ENCODE measurements at places on chromosomes 13 and 19.

- DNase-seq: no peak
Observed at GRCh38 chr13:73329355-73329754, 270.6 kb downstream of the KLF5 start.

DNA sequence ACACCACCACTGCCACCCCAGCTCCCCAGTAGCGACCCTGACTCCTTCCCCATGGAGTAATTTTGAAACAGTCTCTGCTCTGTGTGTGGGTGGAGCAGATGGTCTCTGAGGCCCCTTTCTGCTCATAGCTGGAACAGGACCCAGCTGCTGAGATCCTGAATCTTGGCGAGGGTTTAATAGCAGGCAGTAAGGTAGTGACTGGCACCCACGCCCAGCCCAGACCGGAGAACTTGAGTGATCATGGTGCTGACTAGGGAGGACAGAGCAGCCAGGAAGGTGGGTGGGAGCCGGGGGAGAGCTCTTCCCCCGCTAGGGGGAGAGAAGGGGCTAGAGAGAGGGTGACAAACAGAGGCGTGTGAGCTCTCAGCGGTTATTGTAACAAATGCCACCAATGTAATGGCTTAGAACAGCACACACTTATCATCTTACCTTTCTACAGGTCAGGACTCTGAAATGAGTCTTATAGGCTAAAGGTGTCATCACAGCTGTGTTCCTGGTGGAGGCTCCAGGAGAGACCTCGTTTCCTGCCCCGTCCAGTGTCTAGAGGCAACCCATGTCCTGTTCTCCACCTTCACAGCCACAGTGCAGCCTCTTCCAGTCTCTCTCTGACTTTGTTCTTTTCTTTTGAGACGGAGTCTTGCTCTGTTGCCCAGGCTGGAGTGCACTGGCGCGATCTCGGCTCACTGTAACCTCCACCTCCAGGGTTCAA, 7.2 kb upstream of the ACER1 start:
- no peak for DNase-seq

DNA sequence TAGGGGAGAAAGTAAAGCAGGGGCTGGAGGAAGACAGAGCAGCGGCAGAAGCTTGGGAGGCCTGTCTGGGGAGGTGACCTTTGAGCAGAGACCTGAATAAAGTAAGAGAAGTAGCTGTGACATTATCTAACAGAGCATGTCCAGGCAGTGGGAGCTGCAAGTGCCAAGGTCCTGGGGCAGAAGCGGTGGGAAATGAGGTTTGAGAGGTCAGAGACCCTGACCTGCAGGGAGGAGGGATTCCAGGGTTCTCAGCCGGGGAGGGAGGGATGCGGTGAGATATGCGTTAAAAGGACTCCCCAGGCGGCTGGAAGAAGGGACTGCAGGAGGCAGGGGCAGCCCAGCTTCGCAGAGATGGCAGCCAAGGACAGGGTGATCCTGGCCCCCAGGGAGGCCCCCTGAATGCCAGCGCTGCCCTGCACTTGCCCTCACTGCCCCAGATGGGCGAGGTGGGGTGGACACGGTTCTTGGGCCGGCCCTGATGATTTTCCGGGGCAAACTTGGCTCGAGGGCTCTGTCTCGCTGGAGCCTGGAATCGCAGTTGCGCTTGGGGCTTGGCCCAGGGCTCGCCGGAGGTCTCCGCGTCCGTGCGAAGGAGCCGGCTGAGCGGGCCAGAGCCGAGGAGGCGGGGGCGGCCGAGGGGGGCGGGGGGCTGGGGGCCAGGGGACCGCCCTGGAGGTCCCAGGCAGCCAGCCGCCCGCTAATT, 3.2 kb downstream of the CRLF1 start:
- DNase-seq: peak; percentile 52

DNA sequence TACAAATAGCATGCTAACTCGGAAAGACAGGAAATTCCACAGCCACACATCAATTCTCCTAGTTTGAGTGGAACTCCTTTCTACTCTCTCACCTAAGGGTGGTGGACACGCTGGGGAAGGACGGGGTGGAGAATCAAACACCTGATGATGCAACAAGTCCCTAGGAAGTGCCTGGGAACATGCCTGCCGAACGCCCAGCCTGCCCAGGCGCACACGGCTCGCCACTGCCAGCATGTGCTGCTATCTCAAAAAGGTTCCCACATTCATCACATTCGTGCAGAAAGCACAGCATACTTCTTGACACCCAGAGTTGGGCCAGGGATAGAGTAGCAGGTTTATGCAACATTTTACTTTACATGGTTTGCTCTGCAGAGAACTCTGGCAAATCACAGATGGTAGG, 164.6 kb downstream of the ABCC4 start:
- no peak for DNase-seq

GRCh38 chr19:12946092-12946721, 545 bp downstream of the RAD23A start:
- DNase-seq: peak; percentile 82

GRCh38 chr13:85785205-85785604, 14.0 kb downstream of the SLITRK6 start:
- no peak for DNase-seq

DNA sequence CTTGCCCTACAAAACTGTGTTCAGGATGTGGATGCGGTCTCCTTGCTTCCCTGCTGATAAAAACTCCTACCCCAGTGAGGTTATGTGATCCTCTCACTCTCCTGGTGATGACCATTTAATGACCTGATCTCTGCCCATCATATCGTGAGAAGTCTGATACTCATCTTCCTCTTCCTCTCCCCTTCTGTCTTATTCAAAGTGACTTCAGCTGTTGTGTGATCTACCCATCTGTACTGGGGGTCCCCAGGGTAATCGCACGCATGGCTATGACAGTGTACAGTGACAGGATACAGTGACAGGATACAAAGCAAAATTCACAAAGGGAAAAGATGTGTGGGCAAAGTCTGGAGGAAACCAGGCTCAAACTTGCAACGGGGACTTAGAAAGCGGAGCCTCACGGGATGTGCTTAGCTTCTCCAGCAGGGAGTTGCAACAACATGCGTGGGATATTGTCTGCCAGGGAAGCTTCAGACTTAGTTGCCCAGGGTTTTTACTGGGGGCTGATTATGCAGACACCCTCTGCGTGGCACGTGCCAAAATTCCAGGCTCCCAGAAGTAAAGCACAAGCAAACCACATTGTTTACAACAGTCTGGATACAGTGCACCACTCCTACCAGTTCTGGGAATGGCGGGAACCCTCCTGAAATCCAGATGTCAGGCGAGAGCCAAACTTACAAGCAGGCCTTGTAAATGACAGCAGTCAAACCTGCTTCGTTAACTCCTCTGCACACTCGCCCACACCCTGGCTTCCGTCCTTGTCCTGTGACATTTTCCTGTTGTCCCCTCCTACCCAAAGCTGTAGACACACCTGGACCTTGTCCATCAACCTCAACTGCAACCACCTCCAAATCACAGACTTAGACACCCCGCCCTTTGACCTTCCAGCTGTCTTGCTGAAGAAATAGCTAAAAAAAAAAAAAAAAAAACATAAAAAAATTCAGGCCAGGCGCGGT, 18.0 kb upstream of the GARRE1 start:
- DNase-seq: no peak

Data from nephron progenitor cell (in vitro differentiated cells).